ENCODE measurements at places on chromosomes 2 and 18.

- DNase-seq: no peak
Observed at GRCh38 chr2:114714313-114714712, 271.9 kb downstream of the DPP10 start.

DNA sequence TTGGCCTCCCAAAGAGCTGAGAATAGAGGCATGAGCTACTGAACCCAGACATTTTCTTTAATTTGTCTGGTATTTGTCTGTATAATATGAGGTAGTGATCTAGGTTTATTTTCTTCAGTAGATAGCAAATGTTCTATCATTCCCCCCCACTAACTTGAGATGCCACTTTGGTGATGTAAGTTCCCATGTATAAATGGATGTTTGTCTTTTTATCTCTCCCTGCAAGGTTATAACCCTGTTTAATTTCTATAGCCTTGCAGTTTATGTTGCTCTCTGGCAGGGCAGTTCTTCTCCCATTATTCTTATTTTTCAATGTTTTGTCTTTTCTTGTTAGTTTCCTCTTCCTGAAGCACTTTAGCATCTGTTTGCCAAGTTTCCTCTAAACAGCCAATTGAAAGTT lies 39.1 kb upstream of the MAP4K4 start:
- no peak for DNase-seq

GRCh38 chr2:26780203-26780760 lies 5.6 kb upstream of the CENPA start:
- DNase-seq: no peak

DNA sequence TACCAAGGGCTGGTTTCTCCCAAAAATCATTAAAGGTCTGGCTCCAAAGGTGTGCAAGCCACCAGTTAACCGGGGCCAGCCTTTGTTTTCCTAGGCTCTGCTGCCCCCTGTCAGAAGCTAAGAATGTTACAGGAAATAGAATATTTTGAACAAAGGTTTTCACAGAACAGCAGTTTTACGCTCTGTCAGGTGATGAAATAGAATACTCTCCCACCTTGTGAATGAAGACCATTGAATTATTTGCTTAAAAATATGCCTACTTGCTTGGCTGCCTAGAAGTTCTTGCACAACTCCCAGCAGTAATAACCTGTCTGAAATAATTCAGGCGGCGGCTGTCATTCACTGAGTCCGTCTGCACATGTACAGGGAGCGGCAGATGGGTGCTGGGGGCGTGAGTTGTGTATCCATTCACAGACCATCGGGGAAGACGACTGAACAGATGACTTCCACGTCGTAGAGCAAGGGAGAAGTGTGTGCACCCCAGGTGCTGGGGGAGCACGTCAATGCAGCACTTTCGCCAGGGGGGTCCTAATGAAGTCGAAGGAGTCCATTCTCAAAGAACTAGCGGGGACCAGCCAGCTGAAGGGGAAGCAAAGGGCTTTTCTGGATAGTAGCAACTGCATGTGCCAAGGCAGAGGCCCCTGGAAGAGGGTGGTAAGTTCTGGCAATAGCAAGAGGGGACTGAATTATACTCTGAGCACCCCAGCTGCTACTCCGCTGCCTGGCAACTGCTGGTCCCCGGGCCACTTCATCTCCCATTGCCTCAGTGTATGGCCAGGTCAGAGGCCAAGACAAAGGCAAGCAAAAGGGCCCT lies 56.1 kb downstream of the SF3B1 start:
- peak; percentile 33 for DNase-seq

DNA sequence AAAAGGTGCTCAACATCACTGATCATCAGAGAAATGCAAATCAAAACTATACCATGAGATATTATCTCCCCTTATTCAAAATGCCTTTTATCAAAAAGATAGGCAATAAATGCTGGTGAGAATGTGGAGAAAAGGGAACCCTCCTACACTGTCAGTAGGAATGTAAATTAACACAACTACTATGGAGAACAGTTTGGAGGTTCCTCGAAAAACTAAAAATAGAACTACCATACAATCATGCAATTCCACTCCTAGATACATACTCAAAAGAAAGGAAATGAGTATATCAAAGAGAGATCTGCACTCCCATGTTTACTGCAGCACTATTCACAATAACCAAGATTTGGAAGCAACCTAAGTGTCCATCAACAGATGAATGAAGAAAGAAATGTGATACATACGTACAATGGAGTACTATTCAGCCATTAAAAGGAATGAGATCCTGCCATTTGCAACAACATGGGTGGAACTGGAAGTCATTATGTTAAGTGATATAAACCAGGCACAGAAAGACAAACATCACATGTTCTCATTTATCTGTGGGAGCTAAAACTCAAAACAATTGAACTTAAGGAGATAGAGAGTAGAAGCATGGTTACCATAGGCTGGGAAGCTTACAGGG lies 63.8 kb downstream of the MAP4K3 start:
- no peak for DNase-seq

DNA sequence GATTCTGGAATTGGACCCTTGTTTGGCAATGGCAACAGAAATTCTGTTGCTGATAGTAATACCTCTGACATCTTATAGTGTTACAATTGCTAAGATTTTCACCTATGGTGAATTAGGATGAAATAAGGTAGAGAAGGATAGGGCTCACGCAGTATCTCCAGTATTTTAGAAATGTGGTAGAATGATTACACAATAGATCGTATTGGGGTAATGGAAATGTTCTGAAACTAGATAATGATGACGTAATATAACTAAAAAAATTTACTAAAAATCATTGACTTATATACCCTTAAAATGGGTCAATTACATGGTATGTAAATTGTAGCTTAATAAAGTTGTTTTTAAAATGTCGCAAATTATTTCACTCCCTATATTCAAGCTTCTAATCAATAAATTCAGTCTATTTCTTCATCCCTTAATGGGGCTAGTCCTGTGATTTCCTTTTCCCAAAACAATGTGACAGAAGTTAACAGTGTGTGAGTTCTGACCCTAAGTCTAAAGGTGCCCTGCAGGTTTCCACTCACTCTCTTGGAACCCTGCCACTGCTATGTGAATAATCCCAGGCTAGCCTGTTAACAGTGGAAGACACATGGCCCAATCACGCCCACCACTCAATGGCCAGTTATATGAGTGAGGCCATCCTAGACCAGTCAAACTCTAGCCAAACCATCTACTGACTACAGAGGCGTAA lies 31.2 kb downstream of the USP37 start:
- DNase-seq: no peak

- DNase-seq: no peak
Observed at GRCh38 chr2:24276349-24276899, 83.9 kb downstream of the ITSN2 start.

GRCh38 chr18:63183378-63183777 lies 136.2 kb downstream of the BCL2 start:
- no peak for DNase-seq

- no peak for DNase-seq
Observed at GRCh38 chr2:56147907-56148306, 35.9 kb upstream of the CCDC85A start.

DNA sequence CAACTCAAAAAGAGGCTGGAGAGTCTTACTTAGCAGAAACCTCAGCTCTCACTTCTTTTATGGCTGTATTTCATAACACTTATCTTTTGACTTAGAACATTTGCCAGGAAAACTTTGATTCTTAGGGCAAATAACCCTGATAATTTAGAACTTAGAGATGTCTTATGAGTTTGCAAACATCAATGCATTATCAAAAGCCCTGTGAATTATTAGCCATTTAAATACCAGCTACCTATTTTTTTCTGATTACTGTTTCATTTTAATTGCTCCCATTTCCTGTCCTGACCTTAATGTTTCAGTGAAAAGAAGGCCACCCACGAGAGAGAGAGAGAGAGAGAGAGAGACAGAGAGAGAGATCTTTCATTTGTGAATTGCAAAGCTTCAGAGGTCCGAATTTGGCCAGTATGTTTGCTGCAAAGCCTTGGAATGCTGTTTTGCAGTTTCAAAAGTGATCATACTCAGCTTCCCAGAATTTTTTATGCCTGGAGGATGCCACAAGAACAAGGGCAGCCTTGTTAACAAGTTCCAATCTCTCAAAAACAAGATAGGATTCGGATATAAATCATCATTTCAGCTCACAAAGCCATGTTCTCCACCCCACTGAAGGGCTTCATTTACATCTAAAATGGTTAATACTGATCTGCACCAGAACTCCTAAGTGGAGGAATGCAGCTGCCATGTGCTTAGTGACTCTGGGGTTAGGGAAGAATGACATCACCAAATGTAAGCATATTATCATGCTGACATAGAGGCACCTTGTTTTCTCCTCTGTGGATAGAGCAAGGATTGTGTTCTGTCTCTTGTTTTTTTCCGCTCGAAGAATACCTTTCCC lies 478.2 kb downstream of the ARHGAP15 start:
- DNase-seq: no peak

- no peak for DNase-seq
Observed at GRCh38 chr18:38790303-38790702, 1224.7 kb upstream of the CELF4 start.

DNA sequence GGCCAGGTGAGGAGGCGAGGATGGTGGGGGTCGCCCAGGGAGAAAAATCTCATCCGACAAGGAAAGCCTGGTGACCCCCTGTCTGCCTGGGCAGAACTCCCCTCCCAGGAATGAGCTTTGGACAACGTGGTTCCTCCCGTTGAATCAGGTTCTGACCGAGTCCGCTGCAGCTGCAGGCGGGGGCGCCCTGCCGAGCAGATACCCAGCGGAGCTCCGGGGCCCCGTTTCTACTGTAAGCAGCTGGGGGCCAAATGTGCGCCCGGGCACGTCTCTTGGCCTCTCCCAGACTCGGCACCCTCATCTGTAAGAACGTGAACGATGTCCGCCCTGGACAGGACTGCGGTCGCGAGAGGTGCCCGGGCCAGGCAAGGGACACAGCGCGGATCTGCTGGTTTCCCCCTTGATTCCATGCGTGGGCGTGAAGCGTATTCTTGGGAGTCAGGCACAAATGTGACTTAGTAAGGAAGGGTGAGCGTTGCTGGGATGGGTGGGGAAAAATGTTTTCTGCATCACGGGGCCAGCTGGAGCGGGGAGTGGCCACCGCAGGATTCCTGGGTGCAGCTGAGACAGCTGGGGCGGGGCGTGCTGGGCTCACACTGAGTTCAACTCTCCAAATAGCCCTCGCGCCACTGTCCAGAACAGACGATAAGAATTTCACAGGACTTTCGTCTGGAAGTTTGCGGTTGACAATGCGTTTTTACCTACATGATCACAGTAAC lies 20.2 kb upstream of the TUBB6 start:
- DNase-seq: no peak

DNA sequence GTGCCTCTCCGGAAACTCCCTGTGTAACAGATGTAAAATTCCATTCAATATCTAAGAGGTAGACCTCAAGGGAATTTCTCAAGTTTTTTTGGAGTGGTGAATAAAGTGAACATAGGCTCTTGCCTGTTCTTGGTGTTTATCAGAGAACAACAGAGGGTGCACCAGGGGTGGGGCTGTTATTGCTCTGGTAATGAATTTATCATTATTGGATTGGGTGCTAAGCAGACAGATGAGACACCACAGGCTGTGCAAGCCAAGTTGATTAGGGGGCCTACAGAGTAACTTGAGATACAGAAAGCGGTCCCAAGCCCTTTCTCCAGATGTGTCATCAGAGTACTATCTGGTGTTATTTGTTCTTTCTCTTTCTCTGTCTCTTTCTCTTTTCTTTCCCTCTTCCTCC lies 286.3 kb downstream of the OSR1 start:
- DNase-seq: no peak

GRCh38 chr2:167950571-167950970 lies 296.8 kb downstream of the STK39 start:
- DNase-seq: no peak

DNA sequence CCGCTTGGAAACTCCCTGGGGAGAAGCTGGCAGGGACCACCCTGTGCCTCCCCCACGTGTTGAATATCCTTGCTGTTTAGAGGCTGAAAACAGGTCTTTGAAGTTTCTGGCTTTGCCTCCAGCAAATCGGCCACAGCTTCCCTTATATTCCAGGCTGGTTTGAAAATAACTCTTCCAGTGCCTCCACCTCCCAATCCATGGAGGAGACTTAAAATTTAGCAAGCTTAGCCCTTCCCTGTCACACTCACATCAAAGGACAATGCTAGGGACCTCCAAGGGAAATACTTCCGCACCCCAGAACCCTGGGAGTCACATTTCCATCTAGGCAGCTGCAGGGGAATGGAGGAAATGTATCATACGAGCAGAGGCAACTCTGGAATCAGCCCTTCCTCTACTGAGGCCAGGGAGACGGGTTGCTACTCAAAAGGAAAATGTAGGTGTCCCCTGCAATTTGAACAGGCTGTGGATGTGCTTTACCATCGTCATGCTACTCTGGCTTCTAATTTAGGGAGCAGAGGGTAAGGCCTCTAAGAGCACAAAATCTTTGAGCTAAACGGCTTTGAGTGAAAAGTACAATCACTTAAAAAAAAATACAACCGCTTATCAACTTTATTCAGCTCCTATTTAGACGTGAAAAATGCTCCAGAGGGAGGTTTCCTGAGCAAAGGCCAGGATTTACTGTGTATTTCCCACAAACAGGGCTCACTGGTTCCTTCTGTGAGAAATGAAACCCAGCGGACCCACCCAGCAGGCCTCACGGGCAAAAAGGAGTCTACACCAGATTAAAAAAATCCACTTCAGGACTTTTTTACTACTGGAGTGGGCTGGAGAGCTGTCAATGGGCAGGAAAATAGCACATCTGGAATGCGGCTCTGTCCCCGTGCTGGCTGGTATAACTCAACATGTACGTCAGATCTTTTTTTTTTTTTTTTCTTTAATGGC lies 49.4 kb upstream of the PKDCC start:
- DNase-seq: no peak

GRCh38 chr18:45589356-45590035 lies 25.8 kb upstream of the SLC14A2 start:
- DNase-seq: no peak

DNA sequence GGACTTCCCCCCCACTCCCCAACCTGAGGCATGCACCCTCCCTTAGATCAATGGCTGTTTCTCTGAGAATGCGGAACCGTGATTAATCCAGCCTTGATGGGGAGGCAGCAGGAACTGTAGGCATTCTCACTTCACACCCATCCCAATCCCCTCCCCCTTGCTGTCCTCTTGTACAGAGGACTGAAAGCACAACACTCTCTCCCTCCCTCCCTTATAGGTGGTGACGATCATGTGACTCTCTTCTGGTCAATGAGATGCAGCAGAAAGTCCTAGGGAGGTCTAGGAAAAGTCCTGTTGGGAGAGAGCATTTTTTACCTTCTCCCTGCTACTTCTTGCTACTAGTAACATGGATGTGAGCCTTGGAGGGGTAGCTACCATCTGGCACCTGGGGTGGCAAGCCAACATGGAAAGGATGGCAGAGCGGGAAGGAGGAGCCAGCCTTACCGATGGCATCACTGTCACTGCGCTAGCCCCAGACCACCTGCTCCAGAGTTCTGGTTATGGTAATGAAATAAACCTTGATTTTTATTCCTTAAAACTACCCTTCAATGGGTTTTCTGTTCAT lies 106.9 kb downstream of the MSH2 start:
- DNase-seq: no peak

GRCh38 chr2:176518823-176519222 lies 249.6 kb downstream of the MTX2 start:
- DNase-seq: no peak

DNA sequence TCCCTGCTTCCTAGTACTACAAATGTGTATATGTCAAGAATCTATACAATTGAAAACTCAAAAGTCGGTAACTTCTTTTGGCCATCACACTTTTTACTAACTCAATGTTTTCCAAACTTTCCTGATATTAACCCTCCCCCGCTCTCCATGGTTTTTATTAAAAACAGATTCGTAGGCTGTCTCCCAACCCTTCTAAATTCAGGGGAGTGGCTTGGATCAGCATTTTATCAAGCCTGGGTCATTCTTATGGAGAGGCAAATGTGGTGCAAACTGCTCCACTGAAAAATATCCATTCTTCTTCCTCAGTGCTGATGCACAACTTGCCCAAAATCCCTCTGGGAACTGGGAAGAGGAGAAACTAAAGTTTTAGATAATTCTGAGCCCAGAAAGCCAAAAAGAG lies 134.2 kb downstream of the RIF1 start:
- DNase-seq: no peak
